ENCODE measurements at places on chromosomes 16 and 17. TPM values are rescaled to one million over a fixed set of nuclear protein-coding genes. Genes with fewer than 3 reads are reported as not detected.
A peak's percentile ranks its signal among the peaks of the same experiment; 100 is the strongest.

- DNase-seq, result no peak
- H3K4me1 ChIP-seq, result no peaks in the 10 kb centered on the region
- no peak overlapping the region for H3K27ac ChIP-seq
- no peak overlapping the region for H3K4me3 ChIP-seq
Observed at GRCh38 chr16:24939738-24940137, 75.4 kb downstream of the ARHGAP17 start.

SHBG gene
- total RNA-seq, result not detected

DNA sequence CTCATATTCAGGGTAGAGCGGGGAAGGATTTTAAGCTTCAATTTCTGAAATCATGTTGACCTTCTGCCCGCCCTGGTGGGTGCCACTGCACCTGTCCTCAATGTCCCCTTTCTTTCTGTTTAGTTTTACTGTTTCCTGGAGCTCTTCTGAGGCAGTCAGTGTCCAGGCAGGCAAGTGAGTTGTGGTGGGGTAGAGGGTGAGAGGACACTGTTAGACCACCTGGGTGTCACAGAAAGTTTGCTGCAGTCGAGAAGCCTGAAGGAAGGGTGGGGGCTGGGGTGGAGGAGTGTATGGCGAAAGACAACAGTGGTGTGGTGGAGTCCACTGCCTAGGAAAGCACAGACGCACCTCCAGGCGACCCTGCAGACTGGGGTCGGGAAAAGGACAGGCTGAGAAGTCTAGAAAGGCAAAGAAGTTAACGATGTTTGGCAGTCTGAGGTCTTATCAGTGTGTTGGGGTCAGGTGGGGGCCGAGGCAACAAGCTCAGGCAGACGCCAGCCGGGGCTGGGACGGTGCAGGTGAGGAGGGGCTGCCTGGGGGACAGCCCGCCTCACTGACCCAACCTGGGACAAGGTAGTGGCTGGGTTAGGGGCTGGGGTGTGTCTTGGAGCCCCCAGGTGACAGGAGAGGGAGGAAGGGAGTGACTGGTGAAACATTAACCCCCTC, 23.3 kb upstream of the HOXB13 start:
- H3K27ac ChIP-seq, result no peak overlapping the region
- no peaks in the 10 kb centered on the region for H3K4me1 ChIP-seq
- no peak overlapping the region for H3K4me3 ChIP-seq
- no peaks in the 10 kb centered on the region for H3K36me3 ChIP-seq

- DNase-seq, result no peak
- H3K27me3 ChIP-seq, result no peaks in the 10 kb centered on the region
- no peak overlapping the region for H3K4me3 ChIP-seq
- no peaks in the 10 kb centered on the region for H3K36me3 ChIP-seq
Observed at GRCh38 chr16:15576960-15577958, 65.7 kb downstream of the MARF1 start.

DNA sequence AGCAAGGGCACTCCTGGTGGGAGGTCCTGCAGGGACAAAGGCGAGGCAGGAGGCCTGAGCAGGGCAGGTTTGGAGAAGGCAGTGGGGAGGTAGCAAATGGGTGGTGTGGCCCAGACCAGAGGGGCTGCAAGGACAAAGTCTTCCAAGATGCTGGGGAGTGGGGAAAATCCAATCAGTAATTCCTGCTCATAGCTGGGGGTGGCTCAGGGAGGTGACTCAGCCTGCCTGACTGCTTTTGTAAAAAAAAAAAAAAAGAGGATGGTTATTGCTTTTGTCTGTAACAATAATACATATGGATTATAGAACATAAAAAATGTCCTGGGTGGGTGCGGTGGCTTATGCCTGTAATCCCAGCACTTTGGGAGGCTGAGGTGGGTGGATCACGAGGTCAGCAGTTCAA, 5.2 kb downstream of the IL34 start:
- no peak overlapping the region for H3K27ac ChIP-seq
- H3K36me3 ChIP-seq, result no peaks in the 10 kb centered on the region
- no peaks in the 10 kb centered on the region for H3K27me3 ChIP-seq
- no peak for DNase-seq

DNA sequence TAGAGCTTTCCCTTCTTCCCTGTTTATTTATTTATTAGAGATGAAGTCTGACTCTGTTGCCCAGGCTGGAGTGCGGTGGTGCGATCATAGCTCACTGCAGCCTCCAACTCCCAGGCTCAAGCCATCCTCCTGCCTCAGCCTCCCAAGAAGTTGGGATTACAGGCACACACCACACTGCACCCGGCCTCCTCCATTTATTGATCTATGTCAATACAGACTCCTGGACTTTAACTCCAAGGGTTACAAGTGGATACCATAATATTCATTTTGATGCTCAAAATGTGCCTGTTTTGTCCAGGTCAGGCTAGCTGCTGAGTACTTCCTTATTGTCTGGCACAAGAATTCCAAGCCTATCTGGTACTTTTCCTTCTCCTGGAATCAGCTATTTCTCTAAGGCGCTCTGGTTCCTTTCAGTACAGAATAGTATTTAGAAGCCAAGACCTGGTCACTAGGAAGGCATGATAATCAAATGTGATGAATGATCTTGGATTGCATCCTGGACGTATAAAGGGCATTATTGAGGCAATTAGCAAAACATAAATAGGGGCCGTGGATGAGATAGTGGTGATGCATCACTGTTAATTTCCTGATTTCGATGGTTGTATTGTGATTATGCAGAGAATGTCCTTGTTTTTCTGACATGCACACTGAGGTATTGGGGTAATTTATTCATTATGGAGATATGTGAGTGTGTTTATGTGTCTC, 21.7 kb downstream of the IL4R start:
- no peaks in the 10 kb centered on the region for H3K27me3 ChIP-seq
- peaks cover 3% of the 10 kb centered on the region for H3K36me3 ChIP-seq
- H3K4me3 ChIP-seq, result no peak overlapping the region

DNA sequence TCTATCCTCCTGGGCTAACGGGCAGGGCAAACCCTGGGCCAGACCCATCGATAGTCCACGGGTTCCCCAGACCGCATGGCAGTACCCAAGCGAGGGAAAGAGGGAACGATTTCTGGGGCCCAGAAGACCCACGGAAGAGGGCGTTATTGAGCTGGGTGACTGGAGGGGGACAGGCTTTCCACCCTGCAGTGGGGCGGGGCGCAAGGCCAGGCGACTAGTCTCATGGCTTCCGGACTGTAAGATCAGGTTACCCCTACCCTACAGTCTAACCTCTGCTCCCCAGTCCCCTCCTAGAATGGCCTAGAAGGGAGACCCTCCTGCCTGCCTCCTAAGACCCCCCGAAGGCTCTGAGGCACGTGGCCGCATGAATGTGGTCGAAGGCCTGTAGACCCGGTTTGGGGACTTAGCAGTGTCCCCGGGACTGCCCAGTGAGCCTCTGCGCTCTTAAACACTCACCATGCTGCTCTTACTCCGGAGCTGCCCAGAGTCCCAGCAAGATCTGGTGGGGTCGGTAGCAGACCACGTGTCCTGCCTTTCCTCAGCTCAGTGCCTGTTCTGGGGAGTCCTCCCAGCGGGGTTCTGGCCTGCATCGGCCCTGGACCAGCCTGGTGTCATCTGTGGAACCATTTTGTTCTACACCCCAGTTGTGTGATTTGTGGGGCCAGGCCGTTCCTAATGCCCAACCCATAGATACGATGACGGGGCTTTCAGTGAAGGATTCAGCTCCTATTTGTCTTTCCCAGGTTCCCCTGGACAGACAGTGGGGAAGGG, 13.2 kb upstream of the AURKB start:
- peak; percentile 59 for DNase-seq
- no peaks in the 10 kb centered on the region for H3K27me3 ChIP-seq
- H3K36me3 ChIP-seq, result no peaks in the 10 kb centered on the region
- H3K4me1 ChIP-seq, result peaks cover 10% of the 10 kb centered on the region

DNA sequence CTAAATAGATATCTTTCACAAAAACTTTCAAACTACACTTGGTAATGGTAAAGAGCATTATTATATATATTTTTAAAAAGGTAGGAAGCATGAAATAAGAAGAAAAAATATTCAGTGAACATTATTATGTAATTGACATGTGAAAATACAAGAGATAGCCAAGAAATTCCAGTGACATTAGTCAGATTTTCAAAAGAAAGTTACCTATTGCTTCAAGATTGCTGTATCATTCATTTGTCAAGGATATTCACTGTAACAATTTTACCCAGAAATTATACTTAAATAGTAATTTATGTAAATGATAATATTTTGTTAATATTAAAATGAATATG, 350.2 kb downstream of the KIF2B start:
- H3K27me3 ChIP-seq, result no peaks in the 10 kb centered on the region
- H3K27ac ChIP-seq, result no peak overlapping the region
- H3K4me1 ChIP-seq, result peaks cover 7% of the 10 kb centered on the region
- no peak for DNase-seq
- no peak overlapping the region for H3K4me3 ChIP-seq
- H3K36me3 ChIP-seq, result no peaks in the 10 kb centered on the region

DNA sequence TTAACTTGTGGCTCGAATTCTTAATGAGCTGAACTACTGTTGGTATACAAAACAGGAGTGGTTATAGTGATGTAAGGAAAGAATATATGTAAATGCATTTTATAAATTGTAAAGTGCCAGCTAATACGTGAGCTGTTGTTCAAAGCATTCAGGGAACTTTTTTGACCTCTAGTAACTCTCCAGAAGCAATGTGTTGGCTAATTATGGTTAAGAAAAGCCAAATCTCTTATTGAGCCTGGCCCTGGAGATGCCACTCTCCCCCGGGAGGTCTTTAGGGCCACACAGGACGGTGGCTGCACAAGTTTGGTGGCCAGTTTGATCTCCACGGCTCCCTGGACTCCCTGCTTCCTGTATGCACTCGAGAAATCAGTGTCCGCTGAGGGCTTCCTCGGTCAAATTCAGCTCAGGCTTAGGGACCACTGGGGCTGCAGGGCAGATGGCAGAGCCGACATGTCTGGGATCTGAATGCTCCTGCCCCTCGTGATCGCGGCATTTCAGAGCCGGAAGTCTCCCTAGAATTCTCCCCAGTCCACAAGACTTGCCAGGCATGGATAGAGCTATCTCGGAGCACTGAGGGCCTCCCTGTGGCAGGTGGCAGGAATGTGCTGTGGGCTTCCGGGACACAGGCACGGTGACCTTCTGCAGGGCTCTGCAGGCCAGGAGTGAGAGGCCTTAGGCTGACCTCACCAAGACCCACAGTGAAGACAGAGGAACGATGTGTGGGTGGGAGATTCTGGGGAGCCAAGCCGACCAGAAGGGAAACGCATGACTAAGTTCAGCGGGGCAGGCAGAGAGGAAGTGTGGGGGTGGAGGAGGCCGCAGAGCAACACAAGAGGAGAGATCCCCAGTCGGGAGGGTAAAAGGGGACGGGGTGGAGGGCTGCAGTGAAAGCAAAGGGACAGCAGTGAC, 18.6 kb upstream of the PITPNM3 start:
- no peaks in the 10 kb centered on the region for H3K4me1 ChIP-seq
- DNase-seq, result peak; percentile 47
- no peaks in the 10 kb centered on the region for H3K27me3 ChIP-seq

GRCh38 chr16:85473909-85474620, 139.1 kb upstream of the GSE1 start:
- H3K4me1 ChIP-seq, result peaks cover 7% of the 10 kb centered on the region
- no peaks in the 10 kb centered on the region for H3K36me3 ChIP-seq
- no peak overlapping the region for H3K4me3 ChIP-seq
- no peaks in the 10 kb centered on the region for H3K27me3 ChIP-seq

UBE2I gene
- total RNA-seq, result 57.9 TPM

MYH8 gene
- total RNA-seq, result not detected

GGA3 gene
- total RNA-seq, result 21.4 TPM

- DNase-seq, result no peak
- peaks cover 25% of the 10 kb centered on the region for H3K4me1 ChIP-seq
- no peak overlapping the region for H3K4me3 ChIP-seq
- no peaks in the 10 kb centered on the region for H3K27me3 ChIP-seq
Observed at GRCh38 chr17:8122924-8123694, 797 bp downstream of the HES7 start.

KRTAP4-1 gene
- not detected for total RNA-seq

NHERF2 gene
- 25.0 TPM for total RNA-seq

UTS2R gene
- 0.87 TPM for total RNA-seq

- no peak for DNase-seq
- no peak overlapping the region for H3K27ac ChIP-seq
- H3K4me1 ChIP-seq, result peaks cover 13% of the 10 kb centered on the region
Observed at GRCh38 chr16:21959050-21959449, 5.9 kb downstream of the UQCRC2 start.

- H3K4me1 ChIP-seq, result no peaks in the 10 kb centered on the region
- H3K36me3 ChIP-seq, result no peaks in the 10 kb centered on the region
- DNase-seq, result no peak
- no peak overlapping the region for H3K27ac ChIP-seq
- H3K4me3 ChIP-seq, result no peak overlapping the region
- H3K27me3 ChIP-seq, result no peaks in the 10 kb centered on the region
Observed at GRCh38 chr16:52212841-52213240, 334.1 kb downstream of the TOX3 start.

DNA sequence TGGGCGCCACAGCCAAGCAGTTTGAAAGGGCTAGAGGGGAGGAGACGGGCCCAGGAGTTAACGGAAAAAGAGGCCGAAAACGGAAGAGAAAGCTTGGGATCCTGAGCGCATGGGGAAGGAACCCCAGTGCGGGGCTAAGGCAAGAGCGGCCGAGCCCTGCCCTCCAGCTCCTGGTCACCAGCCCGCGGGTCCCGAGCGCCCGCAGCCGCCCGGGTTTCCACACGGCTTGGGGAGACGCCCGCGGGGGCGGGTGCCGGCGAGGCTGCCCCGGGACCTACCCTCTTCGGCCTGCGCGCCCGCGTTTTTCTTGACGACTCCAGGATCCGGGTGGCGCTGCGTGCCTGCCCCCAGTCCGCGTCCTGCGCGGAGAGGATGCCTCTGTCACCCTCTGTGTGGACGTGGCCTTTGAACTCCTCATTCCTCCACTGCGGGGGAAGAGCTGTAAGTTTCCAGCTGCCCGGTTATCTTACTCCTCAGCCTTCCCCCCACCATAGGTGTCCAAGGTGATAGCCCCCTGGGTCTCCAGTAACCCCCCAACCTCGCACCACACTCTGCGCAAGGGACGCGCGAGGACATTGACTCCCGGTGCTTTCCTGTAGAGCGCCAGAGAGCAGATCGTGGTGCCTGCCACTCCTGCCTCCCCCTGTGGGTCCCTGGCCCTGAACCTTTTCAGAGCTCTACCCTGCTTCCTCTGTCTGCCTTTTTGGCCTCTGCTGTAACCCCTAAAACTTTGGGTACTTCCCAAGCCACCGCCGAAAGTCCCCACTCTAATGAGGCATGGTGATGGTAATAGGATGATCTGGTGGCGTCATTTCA, 1.7 kb upstream of the CDH11 start:
- no peaks in the 10 kb centered on the region for H3K4me1 ChIP-seq
- peaks cover 10% of the 10 kb centered on the region for H3K27me3 ChIP-seq
- DNase-seq, result no peak
- no peak overlapping the region for H3K4me3 ChIP-seq

- no peaks in the 10 kb centered on the region for H3K27me3 ChIP-seq
- DNase-seq, result peak; percentile 79
- no peaks in the 10 kb centered on the region for H3K36me3 ChIP-seq
- H3K4me1 ChIP-seq, result no peaks in the 10 kb centered on the region
Observed at GRCh38 chr17:44777394-44778348, 18.9 kb downstream of the ADAM11 start.

GRCh38 chr17:66655861-66656260, 179.1 kb upstream of the CACNG5 start:
- no peaks in the 10 kb centered on the region for H3K4me1 ChIP-seq
- DNase-seq, result no peak

DNA sequence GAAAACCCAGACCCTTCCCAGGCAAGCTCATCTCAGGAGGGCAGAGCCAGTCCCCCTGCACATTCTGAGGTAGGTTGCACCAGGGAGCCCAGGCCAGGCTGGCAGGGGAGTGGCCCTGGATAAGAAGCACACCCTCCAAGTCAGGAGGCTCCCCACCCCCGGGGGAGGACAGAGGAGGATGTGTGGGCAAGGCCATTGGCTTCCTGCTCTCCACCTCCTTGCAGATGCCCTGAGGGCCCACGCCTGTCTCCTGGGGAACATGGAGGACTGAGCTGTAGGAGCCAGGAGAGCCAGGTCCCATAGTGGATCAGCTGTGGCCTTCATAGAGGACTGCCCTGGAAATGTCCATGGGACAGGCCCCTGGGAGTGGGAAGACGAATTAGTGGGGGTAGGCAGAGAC, 126.7 kb downstream of the IRF8 start:
- no peak overlapping the region for H3K4me3 ChIP-seq
- H3K27me3 ChIP-seq, result peaks cover 3% of the 10 kb centered on the region
- H3K4me1 ChIP-seq, result no peaks in the 10 kb centered on the region
